ENCODE measurements at places on chromosomes 16 and 17.

DNA sequence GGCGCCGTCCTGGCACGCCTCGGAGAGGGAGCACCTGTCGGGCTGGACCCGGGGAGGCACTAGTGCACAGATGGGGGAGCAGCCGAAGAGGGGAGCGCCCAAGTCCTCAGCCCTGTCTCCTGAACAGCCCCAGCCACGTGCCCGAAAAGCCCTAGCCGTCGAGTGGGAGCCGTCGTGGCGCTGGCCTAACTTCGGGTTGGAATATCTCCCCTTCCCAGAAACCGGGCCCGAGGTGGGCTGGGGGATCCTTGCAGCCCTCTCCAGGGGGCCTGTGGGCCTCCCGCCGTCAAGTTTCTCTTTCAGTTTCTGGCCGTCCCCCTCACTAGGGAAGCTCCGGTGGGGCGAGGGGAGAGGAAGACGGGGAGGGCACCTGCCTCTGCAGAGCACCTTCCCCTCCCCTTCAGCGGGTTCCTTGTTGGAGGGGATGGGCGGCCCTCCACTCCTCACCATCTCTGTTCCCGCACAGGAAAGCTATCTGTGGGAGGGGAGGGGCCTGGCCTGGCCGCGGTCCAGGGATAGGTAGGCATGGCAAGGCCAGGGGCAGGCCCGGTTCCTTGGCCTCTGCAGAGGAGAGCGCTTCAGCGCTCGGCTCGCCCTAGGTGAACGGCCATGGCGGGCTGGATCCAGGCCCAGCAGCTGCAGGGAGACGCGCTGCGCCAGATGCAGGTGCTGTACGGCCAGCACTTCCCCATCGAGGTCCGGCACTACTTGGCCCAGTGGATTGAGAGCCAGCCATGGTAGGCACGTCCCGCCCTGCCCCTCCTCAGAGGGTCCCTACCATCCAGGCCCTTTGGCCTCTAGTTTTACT is 709 bp downstream of the STAT5A start:
- no peak for DNase-seq

DNA sequence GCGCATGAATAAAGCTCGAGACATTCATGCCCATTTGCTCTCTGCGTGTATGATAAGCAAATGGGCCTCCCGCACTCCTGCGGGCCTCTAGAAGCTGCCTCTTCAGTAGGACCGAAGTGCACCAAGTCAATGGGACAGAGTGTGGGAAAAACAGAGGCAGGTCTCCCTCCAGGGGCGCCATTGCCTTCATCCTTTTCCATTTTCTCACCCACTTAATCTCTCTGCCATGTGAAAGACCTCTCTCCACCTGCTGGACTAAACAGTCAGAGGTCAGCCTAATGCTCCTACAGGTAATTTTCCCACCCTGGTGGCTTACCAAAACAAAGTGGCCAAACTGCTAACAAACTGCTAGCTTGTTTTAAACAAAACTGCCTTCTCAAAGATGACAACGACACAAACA is 210.9 kb downstream of the ZFHX3 start:
- DNase-seq: no peak

DNA sequence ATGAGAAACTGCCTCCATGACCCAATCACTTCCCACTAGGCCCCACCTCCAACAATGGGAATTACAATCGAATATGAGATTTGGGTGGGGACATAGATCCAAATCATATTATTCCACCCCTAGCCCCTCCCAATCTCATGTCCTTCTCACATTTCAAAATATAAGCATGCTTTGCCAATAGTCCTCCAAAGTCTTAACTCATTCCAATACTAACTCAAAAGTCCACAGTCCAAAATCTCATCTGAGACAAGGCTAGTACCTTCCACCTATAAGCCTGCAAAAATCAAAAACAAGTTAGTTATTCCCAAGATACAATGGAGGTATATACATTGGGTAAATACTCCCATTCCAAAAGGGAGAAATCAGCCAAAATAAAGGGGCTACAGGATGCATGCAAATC is 12.9 kb downstream of the CLEC10A start:
- no peak for DNase-seq

GRCh38 chr16:26334218-26335111 is 642.7 kb downstream of the HS3ST4 start:
- DNase-seq: no peak

DNA sequence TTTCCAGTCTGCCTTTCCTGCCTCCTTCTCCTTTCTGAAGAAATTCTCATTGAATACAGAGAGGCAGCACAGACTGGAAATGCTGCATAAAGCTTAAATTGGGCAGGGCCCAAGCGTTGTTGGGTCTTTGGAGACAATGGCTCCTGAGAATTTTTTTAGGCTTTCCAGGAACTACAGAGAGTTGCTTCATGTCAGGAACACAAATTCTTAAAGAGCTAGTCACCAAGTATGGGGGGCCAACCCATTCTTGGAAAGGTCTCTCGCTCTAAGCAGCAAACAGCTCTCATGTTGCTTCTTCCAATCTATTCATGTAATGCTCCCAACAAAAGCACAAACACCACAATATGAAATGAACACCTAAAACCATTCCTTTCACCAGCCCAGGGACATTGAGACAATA is 6.9 kb downstream of the HNF1B start:
- DNase-seq: no peak

GRCh38 chr16:89863741-89864526 is 9.5 kb upstream of the TCF25 start:
- no peak for DNase-seq

GRCh38 chr17:49910094-49910857 is 58.7 kb upstream of the DLX4 start:
- no peak for DNase-seq
